NCI-H1048 (cell line): ENCODE measurements at places on chromosomes 5 and 9.

DNA sequence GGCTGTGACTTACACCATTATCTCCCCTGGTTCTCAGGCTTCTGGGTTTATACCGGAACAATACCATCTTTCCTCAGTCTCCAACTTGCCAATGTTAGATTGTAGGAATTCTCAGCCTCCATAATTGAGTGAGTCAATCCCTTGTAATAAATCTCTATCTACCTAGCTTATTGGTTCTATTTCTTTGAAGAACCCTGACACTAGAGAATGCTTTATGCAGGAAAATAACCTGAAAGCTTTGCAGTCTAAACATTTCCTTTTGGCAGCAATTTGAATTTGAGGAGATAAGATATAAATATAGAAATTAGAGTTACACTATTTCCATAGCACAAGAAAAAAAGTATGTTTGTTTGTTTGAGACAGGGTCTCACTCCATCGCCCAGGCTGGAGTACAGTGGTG, 278.1 kb upstream of the CDH18 start:
- no peak for DNase-seq

GRCh38 chr5:14977058-14977685, 105.6 kb upstream of the ANKH start:
- DNase-seq = no peak

- DNase-seq = no peak
Observed at GRCh38 chr9:38296807-38297206, 95.7 kb upstream of the ALDH1B1 start.

DNA sequence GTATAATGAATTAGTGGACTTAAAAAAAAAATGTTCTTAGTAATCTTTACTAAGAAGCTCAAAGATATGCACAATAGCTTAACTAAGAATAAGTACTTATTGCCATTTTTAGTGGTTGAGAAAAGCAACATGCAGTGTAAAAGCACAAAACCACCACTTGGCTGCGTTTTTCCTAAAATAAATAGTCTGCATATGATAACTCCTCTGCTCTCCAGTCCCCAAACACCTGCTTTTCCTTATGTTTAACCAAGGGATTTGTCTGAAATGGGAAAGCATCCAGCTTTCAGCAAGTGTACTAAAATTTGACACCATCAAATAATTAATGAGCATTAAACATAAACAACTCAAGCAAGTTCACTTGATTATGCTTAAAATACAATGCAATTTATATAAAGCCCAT, 41.4 kb downstream of the PSIP1 start:
- no peak for DNase-seq

DNA sequence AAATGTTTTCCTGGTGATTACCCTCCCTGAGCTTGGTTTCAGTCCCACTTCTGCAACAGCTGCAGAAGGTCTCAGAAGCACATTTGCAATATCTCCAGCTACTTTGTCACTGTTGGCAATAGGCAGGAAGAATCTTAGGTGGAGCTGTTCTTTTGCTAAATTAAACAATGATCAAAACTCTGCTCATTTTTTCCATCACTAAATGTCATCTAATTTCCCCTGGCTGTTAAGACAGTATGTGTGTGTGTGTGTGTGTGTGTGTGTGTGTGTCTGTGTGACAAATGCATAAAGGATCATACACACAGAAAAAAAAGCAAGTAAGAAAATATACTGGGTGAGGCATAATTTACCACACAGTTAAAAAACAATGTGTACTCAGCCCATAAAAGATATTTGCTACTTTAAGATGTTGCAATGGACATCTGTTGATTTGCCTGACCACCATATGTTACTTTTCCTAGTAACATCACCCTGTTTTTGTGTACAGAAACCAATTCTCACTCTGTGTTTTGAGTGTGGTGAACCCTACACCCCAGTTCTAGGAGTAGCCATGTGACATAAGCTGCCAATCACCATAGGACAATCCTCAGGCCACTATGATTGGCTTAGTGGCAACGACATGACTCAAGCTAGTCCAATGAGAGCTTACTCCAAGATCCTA, 572.6 kb upstream of the CLINT1 start:
- DNase-seq = no peak

- DNase-seq = no peak
Observed at GRCh38 chr5:134989266-134989830, 21.6 kb downstream of the CATSPER3 start.

GRCh38 chr5:142472306-142472951, 147.6 kb upstream of the SPRY4 start:
- no peak for DNase-seq

GRCh38 chr5:116738239-116738614, 163.6 kb upstream of the SEMA6A start:
- no peak for DNase-seq

DNA sequence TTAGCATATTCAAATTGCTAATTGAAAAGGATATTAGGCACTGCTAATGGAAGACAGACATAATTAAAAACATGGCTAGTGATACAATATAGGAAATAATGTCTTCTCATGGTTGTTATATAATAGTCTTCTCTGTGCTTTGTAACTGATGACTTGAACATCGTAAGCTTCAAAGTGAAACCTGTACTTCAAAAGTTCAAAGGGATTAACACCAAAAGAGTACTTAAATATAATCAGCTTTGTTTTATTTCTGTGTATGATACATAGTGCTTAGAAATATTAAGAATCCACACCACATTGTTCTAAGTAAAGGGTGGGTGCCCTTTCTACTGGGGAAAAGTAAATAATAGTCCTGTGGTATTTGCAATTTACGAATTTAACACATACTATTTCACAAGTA, 75.4 kb upstream of the ITGA1 start:
- no peak for DNase-seq

DNA sequence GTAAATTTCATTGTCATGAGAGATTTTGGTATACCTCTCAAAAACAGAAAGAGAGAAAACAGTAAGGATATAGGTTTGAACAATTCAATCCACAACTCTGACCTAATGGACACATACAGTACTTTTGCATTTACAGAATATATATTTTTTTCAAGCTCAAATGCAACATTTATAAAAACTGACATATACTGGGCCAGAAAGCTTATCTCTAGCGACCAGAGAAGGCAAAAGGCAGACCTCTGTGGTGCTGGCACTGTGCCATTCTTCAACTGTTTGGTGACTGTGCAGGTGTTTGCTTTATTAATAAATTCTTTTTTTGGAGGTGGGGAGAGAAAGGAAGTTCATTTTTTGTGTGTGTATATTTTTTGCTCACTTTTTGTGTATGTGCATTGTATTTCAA, 6.0 kb upstream of the PLAC8L1 start:
- DNase-seq = no peak

DNA sequence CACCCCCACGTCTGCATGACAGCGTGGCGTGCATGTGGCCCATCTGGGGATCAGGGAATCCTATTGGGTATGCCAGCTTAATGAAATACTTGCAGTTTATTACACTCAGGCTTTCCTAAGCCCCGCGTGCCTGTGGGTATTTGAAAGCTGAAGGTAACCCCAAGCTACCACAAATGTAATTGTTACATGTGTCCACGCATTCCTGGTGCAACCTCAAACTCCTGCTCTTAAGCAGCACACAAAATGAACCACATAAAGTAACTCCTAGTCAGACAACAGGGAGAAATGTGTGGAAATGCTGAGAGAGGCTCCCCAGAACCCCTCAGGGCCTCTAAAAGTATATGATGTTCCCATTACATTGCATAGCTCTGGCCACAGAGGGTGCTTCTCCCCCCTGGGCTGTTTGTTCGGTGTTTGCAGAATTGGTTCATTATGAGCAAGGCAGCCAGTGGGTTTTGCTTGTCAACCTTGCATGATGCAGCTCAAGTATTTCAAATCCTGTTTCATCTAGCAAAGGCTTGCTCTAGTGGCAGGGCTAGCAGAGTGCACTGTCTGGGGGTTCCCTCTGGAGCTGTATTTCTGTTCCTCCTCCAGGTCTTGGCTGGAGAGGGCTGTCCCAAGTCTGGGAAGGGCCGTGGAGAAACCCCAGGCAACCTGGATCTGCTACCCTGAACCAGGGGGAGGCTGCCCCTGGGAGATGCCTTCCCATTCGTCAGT, 1.8 kb upstream of the DCANP1 start:
- DNase-seq = no peak

DNA sequence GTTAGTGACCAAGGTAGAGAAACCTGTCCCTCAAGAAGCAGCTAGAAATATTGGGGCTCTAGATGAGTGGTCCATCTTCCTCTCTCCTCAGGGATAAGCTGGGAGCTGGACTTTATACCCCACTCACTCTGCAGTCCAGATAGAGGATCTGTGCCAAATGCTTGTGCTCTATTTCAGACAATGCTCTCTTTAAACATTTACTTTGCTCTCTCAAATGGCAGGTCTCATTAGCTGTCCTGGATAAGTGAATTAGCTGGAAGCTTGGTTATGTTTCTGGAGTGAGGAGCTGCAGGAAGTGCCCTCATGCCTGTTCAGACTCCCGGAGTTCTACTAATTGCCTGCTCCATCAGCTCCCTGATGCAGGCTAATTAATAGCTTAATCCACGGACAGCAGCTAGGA, 151.1 kb upstream of the CCDC152 start:
- DNase-seq = no peak
